ENCODE measurements at places on chromosomes 12 and 14.

DNA sequence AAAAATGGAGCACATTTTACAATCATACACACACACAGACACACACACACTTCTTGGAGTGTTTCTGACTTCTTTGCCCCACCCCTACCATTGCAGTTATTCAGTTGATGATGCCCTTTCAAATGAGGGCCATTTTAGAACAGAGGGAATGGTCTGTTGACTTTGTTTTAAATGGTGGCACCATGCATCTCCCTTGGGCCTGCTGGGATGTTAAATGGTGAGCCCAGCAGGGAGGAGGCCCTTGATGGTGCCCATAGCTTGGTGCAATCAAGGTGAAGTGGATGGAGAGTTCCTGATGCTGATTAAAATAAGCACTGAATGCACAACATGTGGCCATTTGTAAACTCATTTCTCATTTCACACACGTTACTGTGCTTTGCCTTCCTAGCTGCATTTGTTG lies 13.3 kb downstream of the C12orf75 start:
- DNase-seq = no peak

DNA sequence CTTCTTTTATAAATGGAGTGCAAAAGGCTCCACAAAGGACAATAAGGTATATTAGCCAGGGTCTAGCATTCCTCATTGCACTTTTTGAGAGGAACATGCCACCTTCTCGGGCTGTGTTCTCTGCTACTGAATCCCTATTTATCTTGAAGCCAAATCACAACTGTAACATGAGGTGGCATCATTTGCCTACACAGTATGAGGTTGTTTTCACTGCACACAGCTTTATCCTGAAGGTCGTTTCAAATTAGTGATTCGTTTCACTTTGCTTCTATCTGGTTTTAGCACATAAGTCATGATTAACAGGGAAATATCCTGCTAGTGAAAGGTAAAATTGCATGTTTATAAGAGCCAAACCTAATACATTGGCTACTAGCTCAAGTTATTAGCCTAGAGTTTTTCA lies 153.8 kb downstream of the SLC35F4 start:
- DNase-seq = peak; percentile 1

- DNase-seq = peak; percentile 93
Measured at GRCh38 chr12:64633940-64634337, 23.6 kb downstream of the RASSF3 start.

DNA sequence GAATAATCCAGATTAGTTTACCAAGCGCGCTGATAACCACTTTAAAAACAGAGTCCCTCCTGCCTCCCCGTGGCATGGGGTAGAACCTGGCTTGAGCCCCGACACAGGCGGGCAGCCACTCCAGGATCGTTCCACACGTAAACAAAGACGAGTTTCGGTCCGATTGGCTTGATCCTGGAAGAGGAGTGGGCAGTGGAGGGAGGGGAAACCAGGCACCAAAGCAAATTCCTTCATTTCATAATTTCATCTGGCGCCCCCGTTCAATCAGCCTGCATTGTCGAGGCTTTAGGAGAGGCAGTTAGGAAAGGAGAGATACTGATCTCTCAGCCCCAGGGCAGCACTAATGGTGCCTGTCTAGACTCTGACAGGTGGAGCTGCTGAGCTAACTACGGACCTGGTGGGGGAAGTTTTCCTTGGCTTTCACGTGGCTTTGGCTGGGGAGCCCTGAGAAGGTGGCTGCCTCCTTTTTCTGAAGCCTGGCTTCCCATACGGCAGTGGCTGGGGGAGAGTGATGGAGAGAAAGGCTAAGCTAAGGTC lies 751 bp upstream of the GPRC5A start:
- peak; percentile 87 for DNase-seq

DNA sequence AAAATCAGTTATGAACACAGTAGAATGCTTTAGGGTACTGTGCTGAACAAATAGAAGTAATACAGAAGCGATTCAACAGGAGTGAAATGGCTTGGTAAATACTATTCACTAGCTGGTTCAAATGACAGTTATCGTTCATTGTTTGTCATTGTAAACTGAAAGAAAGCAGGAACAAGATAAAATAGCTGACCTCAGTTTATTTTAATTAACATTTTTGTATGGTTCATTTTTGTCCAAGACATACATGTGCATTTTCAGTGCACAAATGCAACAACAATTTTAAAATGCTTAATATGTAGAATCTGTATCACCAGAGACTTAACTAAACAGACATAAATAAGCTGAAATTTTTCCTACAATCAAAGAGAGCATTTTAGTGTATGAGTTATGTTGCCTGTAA lies 49.9 kb downstream of the ALX1 start:
- no peak for DNase-seq

DNA sequence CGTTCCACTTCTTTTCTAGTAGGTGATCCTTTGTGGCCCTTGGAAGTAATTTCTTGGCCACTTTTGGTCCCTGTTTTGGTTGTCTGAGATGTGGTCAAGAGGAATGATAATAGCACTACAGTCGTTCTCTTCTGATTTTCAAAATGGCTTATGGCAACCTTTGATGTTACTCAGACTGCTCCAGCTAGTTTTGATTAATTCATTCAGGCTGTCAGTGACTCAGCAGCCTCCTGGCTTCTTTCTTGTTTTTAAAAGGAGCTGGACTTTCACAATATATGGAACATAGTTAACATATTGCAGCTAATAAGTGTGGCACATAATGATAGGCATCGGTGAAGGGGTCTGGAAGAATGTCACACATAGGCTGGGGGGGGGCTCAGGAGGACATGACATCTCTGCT lies 47.3 kb downstream of the WDR20 start:
- no peak for DNase-seq

DNA sequence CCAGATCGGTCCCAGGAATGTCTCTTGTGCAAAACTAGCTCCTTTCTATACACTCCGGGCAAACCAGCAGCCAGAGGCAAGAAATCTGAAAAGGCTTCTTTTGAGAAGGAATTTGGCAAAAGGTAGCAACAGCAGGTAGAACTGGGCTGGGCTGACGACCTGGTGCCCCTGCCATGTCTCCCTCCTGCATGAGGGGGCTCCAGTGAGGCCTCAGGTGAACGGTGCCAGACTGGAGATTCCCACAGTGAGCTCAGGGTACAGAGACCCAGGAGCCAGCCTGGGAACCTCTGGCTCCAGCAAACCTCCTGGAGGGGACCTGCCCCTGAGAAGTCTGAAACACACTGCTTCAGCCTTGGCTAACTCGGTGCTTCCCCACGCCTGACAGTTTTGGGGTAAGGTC lies 10.8 kb downstream of the ITPK1 start:
- no peak for DNase-seq

DNA sequence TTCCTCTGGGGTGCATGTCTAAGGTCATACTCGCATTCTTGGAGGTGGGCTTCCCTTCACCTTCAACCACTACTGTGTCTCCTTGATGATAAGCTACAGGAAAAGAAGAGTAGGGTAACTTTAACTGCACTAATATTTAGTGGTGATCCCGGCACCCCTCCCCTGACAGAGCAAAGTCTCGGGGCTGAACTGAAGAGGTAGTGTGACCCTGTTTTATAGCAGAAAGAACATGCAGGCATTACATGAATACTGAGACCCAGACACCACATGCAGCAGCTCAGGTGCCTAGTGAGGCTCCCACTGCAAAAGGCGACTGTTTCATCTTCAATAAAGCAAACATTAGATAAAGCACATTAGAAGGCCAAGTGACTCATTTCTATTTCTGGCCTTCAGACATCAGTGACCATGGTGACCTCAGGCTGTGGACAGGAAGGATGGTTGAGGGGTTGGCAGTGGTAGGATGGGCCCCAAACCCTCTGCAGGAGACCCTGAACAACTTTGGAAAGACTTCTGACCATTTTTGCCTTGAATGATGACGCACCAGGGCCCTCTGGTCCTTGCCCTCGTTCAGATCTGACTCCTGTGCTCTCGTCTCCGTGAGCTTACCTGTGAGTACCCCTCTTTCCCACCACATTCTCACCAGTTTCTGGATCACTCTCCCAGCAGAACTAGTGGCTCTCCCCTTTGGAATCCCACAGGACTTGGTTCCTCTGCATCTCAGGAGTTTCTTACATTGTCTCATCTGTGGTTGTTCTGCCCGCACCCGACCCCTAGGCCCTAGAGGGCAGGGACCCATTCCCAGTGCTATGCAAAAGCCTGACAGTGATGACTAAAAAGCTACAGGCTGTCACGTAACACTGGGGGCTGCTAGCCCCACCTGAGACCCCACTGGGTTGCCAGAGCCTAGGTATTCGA lies 23.8 kb upstream of the JPH4 start:
- peak; percentile 80 for DNase-seq

DNA sequence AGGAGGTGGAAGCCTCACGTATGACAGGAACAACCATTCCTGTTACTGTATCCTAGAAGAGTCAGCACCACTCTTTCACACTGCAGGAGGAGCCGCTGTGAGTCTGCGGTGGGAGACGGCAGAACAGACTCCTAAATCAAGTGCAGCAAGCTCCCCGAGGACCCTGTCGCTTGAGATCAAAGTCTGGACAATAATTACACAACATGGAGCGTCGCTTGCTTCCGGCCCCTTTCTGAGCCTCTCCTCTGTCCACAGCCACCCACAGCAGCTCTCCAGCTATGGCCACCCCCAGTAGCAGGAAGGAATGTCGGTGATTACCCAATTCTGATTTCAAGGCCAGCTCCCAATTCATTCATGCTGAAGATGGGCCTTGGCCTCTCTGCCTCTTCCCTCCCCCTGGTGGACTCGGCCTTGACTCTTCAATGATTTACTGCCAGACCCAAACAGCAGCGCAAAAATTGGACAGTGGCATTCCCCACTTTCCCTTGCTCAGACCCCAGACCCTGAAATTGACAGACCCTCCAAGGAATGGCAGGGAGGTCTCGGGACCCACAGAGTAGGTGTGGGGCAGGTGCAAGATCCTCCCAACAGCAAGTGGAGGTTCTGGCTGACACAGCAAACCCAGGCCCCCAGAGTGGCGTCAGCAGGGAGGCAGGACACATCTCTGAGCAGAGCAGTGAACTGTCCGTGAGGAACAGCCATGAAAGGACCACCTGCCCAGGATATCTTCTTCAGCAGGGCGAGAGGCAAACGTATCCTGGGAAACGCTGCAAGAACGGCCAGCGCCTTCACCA lies 272.7 kb upstream of the DIO3 start:
- DNase-seq = no peak

DNA sequence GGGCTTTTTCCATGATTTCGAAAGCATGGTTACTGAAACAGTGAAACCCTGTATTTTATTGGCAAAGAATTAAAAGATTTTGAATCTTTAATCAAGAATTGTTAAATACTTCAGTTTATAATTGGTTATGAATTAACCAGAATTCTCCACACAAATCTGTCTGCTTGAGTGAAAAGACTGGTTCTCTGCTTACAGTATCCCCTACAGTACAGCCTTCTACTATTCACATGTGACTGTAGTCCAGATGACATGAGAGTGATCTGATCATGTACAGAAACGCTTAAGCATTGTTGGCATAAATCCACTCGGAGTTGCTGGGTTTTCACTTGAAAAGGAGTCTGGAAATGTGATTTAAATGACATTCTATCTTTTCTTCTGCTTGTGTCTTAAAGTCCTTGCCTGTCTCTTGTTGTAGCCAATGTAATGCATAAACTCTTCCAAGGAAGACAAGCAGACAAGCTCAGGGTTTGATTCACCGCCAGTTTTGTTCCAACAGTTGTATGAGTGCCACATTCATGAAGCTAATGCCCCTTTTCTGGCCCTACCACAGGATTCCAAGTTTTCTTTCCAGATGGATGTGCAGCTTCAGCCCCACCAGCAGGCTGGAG lies 222.0 kb upstream of the LRIG3 start:
- DNase-seq = no peak

DNA sequence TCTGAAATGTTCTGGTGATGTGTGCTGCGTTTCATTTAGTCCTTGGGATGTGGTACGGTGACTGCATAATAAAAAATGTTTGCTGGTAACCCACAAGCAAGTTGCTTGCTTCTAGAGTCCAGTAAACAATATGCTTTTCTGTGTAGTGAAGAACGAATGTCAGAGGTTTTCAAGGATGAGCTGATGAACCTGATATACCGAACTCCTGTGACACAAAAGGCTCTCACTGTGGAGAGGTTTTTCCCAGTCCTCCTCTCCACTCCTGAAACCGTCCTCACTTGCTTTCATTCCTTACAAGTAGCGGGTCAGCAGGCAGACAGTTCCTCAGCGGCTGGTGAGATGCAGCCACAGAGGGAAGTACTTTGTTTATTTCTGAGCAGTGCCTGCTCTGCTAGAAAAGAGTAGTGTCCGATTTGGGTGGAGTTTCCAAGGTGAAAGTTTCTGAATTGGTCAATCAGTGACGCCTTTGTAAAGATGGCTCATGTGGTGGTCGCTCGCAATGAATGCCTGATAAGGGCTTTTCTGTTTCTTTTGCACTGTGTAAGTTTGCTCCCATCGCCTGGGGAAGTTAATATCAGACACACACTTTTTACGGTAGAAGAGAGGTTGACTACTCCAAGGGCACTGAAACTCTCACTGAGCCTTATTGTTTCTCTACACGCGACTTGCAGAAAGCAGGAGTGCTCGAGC lies 3.0 kb downstream of the ETV6 start:
- DNase-seq = no peak

DNA sequence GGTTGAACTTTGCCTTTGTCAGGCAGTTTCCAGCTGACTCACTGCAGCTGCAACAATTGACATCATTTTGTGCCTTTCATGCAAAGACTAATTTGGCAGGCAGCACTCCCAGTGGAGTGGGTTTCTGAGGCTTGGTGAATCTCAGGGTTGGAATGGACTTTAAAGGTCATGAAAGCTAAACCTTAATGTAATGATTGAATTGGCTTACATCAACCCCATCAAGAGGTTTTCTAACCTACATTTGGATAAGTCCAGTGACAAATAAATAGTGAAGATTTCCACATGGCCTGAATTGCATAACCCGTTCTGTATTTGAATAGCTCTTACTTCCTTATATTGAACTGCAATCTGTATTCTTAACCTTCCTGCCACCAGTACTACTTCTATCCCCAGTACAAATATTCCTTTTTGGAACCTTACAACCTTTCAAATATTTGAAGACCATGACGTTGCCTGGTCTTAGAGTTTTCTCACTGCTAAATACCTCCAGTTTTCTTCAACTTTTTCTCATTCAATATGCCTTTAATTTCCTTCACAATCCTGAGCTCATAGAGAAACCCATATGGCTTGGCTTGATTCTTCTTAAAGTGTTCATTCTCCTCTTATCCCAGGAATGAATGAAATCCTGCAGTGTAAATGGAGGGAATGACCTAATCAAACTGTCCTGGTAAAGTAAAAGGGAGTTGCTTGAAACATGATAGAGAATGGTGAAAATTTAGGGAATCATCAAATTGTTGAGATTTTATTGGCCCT lies 168.1 kb upstream of the NOVA1 start:
- DNase-seq = peak; percentile 52
